ENCODE measurements at places on chromosomes 2 and 18.

DNA sequence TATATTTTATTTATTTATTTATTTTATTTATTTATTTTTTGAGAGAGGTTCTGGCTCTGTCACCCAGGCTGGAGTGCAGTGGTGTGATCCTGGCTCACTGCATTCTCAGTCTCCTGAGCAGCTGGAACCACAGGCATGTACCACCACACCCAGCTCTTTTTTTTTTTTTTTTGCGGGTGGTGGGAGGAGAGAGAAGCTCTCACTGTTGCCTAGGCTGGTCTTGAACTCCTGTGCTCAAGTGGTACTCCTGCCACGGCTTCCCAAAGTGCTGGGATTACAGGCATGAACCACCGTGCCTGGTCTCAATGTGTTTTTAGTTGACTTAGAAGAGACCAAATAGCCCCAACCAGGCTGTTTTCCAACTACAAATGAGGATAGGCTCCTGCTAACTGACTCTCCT is 80.7 kb downstream of the PDCL3 start:
- DNase-seq = no peak

DNA sequence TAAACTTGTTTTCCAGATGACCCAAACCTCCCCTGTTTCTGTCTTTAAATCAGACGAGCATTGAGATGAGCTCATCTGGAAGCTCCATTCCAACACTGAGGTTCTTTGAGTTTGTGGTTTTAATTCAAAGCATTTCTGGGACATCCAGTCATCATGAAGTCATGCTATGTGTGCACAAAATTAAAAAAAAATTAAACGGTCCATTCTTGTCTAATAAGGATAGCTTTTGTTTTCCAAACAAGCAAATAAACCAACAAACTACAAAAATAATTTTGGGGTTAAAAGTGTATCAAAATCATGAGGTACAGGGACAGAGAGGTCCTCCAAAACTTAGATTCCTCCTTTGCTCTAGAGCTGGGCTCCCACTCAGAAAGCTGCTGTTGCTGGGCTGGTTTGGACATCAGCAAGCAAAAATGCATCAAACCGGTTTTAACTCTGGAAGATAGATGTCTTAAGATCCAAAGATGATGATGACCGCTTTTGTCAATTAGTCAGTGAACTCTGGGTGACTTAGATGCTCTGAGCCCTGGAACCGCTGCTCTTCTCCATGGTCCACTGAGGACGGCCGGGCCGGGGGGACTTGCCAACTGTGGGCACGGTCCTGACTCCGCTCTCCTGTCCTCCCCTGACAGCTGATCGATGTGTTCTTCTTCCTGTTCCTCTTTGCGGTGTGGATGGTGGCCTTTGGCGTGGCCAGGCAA is 65.4 kb downstream of the TRPM8 start:
- DNase-seq = no peak

DNA sequence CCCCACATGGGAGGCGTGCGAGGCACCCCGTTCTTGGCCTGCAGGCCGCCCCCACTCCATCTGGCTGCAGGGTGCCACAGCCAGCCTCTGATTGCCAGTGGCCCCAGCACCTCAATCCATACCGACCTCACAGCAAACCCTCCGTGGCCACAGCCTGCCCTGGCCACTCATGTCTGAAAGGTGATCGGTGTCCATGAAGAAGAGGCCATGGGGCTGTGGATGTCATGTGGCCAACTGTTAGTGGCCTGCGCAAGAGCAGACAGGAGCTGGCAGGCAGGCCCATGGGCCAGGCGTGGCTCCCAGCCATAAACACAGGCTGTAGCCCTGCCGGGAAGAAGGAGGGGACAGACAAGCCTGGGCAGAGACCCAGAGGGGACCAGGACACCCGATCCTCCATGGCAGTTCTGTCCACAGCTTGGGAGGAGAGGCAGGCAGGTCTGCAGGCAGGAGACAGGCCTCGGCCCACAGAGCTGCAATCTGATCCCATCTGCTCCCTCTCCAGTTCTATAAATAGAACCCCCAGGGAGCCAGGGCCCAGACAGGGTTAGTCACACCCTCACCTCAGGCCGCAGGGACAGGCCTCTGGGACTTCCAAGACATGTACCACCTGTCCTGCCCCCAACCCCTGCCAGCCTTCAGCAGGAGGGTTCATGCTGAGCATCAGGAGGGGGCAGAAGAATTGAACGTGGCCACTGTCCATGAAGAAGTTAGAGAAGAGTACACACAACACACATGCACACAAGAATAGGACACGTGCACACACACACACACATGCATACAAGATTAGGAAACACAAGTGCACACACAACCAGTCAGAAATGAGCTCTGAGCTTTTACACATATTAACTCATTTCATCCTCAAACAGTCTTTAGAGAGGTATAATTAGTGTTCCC is 16.9 kb downstream of the STEAP3 start:
- DNase-seq = peak; percentile 71

DNA sequence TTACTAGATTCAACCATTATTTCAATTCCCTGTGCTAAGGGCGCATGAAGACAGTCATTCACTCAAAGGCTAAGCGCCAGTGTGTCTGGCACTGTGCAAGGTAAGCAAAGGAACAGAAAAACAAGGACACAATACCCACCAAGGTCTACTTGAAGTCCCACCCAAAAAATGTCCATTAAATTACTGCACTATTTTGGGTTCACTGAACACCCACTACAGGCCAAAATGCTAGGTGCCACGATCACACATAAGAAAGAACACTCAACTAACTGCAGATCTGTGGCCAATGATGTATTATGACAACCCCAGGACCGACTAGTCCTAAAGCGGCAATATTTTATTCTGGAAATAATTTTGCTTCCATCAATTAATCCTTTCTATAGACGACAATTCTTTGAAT is 1.8 kb downstream of the TMEM131 start:
- DNase-seq = no peak
